ENCODE measurements at places on chromosomes 7 and 10.

GRCh38 chr7:101507791-101508252, 121.3 kb downstream of the MYL10 start:
- no peak for DNase-seq

DNA sequence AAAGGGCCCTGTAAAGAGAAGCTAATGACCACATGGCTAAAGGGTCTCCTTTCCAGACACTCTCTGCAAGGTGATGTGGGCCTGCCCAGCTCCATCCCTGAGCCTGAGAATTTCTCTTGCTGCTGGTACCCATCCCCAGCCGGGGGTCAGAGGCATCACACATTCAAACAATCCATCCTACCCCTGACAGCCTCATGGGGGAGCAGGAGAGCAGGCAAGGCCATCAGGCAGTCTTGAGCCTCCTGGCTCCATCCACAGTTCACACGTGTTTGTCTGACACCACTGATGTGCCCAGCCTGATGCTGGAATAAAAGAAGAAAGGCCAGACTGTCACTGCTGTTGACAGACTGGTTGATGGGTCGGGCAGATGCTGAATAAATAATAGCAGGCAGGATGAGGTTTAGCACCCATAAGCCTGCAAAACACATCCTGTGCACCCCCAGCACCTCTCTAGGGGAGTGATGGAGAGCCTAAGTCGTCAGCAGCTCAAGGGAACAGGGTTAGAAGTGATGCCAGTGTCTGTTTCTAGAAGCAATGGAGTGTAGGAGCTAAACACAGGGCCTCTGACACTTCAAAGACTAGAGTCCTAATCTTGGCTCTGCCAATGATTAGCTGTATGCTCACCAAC, 43.5 kb downstream of the TLL2 start:
- DNase-seq: peak; percentile 59

DNA sequence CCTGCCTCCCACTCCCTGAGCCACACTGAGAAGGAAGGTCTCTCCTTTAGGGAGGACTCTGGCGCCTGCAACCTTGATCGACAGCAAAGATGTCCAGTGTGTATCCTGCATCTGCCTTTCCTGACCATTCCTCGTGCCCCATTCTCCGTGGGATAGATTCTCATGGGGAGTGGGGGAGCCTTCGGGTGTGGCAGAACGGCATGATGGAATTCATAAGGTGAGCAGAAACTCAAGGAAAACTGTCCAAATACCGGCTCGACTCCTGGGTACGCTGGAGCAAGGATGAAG, 636 bp upstream of the RARRES2 start:
- no peak for DNase-seq

GRCh38 chr10:80642661-80643060, 105.0 kb downstream of the SH2D4B start:
- DNase-seq: no peak

DNA sequence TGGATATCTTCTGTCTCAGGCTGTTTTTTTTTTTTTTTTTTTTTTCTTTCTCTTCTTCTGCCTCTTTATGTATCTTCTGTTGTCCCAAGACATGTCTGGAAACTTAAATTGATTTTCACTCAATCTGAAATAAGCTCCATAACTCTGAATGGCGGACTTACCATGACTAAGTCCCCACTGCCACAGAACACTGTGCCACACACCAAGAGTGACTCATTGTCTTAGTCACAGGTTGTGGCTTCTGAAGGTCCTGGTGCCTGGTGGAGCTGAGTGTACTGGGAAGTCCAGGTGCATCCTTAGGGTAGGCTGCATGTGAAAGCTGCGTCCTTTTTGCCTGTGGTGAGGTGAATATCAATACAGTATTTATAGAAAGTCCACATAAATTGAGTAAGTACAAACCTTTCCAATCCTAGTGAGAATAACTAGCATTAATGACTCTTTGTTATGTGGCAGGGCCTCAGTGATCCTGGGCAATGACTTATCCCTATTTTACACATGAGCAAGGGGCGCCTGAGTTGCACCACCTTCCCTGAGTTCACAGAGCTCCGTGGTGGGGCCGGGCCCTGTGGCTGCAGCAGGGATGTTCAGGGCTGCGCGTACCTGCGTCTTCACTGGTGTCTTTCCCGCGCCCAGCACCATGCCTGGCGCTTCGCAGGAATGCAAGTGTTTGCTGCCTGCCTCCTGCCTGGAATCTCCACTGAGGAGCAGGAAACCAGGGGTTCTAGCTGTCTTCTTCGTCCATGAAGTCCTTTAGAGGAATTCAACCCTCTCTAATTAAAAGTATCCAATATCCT, 4.3 kb downstream of the PFKP start:
- DNase-seq: no peak

DNA sequence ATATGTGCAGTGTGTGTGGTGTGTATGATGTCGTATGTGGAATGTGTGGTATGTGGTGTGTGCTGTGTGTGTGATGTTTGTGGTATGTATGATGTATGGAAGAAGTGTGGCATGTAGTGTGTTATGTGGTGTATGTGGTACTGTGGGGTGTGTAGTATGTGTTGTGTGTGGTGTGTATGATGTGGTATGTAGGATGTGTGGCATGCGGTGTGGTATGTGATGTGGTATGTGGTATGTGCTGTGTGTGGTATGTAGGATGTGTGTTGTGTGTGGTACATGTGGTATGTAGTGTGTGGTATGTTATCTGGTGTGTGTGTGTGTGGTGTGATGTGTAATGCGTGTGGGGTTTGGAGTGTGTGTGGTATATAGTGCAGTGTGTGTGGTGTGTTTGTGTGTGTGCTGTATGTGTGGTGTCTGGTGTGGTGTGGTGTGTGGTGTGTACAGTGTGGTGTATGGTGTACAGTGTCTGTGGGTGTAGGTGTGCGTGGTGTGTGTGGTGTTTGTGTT, 129.6 kb downstream of the ATP6V0E2 start:
- no peak for DNase-seq

Data from hypothalamus (tissue), 51 donors.